ENCODE measurements at places on chromosomes 13 and 19. TPM values are rescaled to one million over a fixed set of nuclear protein-coding genes. Genes with fewer than 3 reads are reported as not detected.

- no peak for DNase-seq
Observed at GRCh38 chr13:100650326-100650725, 24.3 kb downstream of the TMTC4 start.

DNA sequence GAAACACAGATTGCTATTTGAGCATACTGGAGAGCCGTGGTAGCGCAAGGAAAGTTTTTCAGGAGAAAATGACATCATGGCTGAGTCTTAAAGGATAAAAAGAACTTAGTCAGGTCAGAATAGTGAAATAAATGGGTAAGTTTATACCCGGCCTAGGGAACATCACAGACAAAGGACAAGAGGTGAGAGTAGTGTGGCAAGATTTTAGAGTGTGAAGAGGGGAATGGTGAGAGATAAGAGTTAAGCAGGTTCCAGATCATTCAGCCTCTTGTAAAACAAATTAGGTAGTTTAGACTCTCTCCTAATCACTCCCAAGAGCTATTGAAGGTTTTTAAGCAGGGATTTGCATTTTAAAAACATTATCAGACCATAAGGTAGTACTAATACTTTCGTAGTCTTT lies 116.0 kb upstream of the MAB21L1 start:
- DNase-seq = no peak

DNA sequence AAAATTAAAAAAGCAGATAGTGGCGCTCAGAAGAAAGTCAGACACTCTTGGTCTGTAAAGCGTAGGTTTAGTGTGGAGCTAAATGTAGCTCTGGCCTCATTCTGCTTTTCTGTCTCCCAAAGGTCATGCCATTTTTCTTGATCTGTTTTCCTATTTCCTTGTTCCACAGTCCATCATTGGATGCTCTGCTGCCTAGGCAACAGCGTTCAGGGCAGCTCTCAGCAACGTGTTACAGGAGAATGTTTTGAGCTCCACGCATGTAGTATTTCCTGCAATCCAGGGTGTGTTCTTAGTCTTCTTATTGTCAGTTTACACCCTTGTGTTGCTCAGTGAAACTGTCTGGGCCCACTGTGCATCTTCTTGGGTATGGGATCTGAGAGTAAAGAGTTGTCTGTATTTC lies 46.0 kb upstream of the PCDH8 start:
- DNase-seq = no peak

DNA sequence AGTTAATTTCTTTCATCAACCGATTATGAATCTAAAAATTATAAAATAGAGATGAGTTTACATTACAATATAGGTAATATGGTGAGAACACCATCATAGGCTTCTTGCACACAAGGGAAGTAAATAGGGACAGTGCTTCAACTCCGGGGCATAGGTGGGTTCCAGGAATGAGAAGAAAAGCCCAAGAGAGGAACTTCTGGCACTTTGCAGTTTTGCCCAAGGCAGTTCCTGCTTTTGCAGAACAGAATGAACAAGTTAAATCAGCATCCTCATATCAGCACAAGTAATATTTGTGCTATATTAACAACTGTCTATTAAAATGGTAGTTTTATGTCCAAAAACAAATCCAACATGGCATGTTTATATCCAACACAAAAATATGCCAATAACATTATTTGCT lies 60.1 kb downstream of the DACH1 start:
- no peak for DNase-seq

DNA sequence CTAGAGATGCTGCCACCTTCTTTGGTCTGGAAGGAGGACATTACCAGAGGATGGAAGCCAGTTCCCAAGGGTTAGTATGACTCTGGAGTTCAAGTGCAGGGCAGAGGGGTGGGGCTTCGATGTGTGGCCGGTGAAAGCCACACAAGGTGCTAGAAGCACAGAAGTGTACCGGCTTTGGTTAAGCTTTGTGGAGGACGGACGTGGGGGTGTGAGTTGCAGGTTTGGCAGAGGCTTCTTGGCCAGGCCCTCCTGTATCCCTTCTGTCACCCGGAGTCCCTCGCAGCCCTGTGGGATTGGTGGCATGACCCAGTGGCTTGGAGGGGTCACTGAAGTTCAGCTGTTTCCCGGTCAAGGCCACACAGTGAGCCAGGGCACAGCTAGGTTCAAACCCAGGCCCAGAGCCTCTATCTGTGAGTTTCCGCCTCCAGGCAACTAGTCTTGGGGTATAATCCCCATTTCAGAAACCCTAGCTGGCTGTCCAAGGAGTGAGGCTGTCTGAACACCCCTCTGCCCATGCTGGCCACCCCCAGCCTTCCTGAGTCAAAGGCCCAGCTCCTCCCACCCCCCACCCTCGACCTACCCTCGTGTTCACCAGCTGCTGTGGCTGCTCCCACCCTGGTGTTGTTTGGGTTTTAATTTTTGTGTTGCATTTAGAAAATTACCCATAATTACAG lies 4.6 kb upstream of the SSBP4 start:
- DNase-seq = no peak

- DNase-seq = no peak
Observed at GRCh38 chr13:36888645-36889044, 31.4 kb downstream of the SMAD9 start.

The RGS9BP gene
- polyA plus RNA-seq = not detected

GRCh38 chr13:64684108-64684507 lies 2546.0 kb downstream of the PCDH9 start:
- no peak for DNase-seq

DNA sequence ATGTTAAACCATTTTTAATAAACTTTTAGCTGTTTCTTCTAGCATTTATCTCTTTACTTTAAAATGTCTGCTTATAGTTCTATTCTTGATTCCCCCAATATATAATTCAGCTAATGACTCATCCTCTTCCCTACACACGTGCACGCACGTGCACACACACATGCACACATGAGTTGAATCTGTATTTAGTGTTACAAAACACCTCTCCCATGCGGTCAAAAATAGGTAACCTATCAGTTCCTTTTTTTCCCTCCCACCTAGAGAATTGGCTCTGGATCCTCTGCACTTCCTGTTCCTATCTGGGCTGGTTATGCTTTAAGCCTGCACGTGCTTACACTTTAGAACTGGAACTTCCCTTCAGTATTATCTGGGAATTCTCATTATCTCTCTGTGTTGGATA lies 144.1 kb downstream of the PAN3 start:
- DNase-seq = no peak

GRCh38 chr19:55346725-55347441 lies 7.2 kb downstream of the KMT5C start:
- no peak for DNase-seq

DNA sequence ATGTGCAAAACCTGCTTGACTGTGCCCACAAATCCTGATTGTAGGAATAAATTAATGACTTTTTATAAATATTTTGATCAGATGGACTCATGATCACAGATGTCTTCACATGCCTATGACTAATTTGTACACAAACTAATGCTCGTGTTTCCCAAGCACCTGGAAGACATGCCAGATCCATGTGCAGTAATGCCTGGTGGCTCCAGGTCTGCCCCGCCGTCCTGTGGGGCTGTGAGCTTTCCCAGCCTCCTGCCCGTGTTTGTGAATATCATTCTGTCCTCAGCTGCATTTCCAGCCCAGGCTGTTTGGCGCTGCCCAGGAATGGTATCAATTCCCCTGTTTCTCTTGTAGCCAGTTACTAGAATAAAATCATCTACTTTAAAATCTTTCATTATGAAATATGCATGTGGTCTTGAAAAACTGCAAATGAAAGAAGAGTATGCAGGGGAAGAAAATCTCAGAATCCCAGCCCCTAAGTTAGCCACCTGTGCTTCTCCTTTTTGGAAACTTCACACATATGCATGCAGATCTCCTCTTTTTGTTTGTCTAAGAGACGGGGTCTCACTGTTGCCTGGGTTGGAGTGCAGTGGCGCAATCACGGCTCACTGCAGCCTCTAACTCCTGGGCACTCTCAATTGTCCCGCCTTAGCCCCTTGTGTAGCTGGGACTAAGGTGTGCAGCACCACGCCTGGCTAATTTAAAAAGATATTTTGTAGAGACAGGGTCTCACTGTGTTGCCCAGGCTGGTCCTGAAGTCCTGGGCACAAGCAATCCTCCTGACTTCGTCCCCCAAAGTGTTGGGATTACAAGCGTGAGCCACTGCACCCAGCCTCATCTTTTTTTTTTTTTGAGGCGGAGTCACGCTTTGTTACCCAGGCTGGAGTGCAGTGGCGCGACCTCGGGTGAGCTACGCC lies 6.2 kb downstream of the RPL28 start:
- no peak for DNase-seq

The COL5A3 gene
- polyA plus RNA-seq = not detected

DNA sequence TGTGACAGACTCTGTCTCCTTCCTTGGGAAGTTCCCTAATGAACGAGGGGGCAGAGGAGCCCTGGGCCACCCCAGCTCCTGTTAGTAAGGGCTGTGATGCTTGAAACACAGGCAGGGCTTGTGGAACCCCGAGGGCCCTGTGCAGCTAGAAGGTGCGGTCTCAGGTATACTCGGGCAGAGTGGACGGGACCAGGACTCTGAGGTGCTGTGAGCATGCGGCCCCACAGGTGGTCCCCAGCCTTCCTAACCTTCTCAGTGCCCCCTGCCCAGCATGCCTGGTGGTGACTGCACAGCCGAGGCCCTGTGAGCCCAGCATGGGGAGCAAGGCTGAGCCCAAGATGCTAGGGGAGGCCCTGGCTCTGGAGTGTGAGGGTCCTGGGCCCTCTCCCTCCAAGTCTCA lies 4.0 kb upstream of the SIGLEC8 start:
- no peak for DNase-seq

The ZNF677 gene
- 53.5 TPM for polyA plus RNA-seq

GRCh38 chr19:45981350-45981749 lies 7.7 kb upstream of the NOVA2 start:
- no peak for DNase-seq

DNA sequence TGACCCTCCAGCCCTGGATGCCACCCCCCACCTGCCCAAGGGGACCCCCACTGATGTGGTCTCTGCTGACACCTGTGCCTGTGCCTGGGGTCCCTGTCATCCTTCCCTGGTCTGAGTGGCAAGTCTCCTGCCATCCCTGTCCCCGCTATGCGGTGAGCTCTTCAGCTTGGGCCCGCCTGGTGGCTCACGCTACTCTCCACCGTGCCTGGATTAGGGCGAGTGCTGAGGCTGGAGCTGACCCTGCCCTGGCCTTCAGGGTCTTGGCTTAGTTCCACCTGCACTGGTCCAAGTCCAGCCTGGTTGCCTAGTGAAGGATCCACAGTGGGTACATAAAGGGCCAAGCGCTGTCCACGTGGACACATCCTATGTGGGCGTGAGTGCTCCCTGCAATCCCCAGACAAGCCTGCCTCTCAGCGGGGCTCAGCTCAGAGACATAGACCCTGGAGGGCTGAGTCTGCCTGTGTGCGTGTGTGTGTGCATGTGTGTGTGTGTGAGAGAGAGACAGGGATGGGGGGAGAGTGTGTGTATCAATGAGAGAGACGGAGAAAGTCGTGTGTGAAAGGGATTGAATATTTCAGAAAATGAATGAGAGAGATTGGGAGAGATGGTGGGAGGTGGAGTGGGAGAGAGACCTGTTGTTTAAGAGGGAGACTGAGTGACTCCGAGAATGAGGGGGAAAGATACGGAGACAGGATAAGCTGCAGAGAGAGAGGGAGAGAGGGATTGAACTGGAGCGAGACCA lies 22.1 kb downstream of the WTIP start:
- no peak for DNase-seq

Measured in naive B cell (primary cell).